ENCODE measurements at places on chromosomes 7 and 10.

- no peaks in the 10 kb centered on the region for H3K4me1 ChIP-seq
- H3K36me3 ChIP-seq: no peaks in the 10 kb centered on the region
- no peak overlapping the region for H3K4me3 ChIP-seq
- no peak for DNase-seq
- H3K27ac ChIP-seq: no peak overlapping the region
- H3K27me3 ChIP-seq: no peaks in the 10 kb centered on the region
These were observed 33.1 kb upstream of the EGFR start for GRCh38 chr7:54985426-54986330.

DNA sequence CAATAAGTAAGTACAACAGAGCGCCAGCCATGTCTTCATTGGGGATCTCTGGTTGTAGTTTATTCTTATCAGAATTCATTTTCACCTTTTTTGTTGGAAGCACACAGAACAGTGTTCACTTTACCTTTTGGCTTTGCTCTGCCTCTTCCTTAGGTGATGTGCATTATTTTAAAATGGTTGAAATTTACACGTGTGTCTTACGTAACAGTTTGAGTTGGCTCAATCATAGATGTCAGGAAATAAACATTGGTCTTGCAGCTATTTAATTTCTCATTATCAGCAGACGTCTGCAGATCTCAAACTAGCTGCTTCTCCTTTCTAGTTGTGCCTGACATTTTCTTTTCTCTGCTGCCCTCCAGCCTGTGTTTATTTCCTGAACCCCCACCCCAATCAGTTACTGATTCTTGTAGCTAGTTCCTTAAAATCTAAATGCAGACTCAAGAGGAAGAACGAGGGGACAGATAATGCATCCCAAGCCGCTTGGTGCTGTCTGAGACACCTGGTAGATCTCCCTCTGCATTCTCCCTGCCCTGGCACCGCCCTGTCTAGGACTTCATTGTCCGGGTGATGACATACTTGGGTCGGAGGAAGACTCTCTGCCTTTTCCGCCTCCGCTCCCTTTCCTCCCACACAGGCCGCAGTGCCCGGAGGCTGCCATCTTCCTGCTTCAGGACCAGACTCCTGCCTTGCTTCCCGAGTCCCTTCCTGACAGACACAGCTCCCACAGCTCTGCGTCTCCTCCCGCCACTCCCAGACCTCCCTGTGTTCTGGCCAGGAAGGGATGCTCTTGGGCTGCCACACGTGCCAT is 108.2 kb downstream of the ANKRD61 start:
- H3K4me3 ChIP-seq: no peak overlapping the region
- H3K27ac ChIP-seq: no peak overlapping the region
- no peaks in the 10 kb centered on the region for H3K4me1 ChIP-seq
- no peaks in the 10 kb centered on the region for H3K27me3 ChIP-seq
- peaks cover 6% of the 10 kb centered on the region for H3K36me3 ChIP-seq

DNA sequence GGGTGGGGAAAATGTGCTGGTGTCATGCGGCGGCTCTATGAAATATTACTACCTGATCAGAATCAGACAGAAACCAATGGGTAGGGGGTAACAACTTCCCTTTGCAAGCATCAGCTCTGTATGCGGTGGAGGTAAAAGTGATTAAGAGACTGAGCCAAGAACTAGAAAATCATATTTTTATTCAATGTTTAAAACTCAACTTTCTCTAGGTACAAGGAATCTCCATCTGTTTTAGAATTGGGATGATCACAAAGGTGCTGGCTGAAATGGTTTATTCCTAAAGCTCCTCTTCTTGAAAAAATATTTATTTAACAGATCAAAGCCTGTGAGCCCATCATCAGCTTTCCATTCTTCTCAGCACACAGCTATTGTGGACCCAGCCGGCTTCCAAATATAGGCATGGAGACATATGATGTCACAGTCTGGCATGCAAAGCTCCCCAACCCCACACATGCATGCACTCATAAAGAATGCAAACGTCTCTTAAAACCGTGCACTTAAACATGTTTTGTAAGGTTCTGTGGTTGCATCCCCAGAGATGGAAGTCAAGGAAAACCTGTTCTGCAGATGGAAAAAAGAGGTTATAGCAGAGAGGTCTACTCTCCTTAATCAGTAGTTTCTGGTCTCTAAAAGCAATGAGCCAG is 126.0 kb downstream of the SKIDA1 start:
- no peak overlapping the region for H3K27ac ChIP-seq
- DNase-seq: no peak
- H3K4me1 ChIP-seq: no peaks in the 10 kb centered on the region
- H3K27me3 ChIP-seq: no peaks in the 10 kb centered on the region

DNA sequence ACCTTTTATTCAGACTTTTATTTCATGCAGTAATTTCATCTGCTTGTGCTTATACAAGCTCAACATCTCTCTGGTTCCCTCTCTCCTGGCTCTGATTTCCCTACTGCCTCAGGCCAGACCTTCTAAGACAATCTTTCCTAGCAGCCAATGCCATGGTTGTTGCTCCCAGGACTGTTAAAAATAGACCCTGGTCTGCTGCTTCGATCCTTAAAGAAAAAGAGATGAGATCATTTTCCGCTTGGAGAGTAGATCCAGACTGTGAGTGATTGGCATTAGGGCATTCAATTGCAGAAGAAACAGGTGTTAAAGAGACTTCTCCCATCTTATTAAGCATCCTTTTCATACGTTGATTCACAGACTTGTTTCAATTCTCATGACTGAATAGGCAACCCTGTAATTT is 68.4 kb upstream of the ITGB1 start:
- no peak for DNase-seq
- peaks cover 18% of the 10 kb centered on the region for H3K4me1 ChIP-seq
- H3K4me3 ChIP-seq: no peak overlapping the region
- H3K27me3 ChIP-seq: no peaks in the 10 kb centered on the region
- no peaks in the 10 kb centered on the region for H3K36me3 ChIP-seq
- H3K27ac ChIP-seq: no peak overlapping the region

DNA sequence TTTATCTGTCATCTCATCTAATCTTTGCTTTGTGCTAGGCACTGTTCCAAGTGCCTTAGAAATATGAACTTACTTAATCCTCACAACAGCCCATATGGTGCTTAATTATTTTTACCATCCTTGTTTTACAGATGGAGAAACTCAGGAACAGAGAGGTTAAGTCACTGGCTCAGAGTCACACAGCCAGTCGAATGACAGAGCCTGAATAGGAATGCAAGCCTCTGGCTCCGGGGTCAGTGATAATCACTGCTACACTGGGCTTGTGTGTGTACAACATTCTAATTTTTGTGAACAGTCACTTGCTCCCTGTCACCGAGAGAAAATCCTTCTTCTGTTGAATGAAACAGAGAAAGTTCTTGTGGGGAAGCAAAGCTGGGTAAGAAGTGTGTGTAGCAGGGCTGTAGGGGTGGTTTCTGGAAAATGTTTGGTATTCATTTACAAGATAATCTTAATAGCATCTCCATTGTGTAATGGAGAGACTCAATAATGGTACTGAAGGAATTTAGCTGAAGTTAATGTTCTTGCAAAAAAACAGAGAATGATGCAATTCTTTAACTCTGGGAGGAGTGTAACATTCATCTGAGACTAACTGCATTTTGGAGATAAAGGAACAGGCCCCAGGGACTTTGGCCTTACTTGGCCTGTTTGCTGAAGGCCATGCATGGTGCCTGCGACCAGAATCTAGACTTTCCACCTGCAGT is 290.6 kb downstream of the FRMD4A start:
- H3K27ac ChIP-seq: no peak overlapping the region
- DNase-seq: no peak
- no peaks in the 10 kb centered on the region for H3K36me3 ChIP-seq
- no peaks in the 10 kb centered on the region for H3K4me1 ChIP-seq
- H3K27me3 ChIP-seq: no peaks in the 10 kb centered on the region

- DNase-seq: no peak
- peaks cover 3% of the 10 kb centered on the region for H3K27me3 ChIP-seq
- no peaks in the 10 kb centered on the region for H3K36me3 ChIP-seq
- no peaks in the 10 kb centered on the region for H3K4me1 ChIP-seq
These were observed 336.2 kb downstream of the WDR11 start for GRCh38 chr10:121187391-121187790.

DNA sequence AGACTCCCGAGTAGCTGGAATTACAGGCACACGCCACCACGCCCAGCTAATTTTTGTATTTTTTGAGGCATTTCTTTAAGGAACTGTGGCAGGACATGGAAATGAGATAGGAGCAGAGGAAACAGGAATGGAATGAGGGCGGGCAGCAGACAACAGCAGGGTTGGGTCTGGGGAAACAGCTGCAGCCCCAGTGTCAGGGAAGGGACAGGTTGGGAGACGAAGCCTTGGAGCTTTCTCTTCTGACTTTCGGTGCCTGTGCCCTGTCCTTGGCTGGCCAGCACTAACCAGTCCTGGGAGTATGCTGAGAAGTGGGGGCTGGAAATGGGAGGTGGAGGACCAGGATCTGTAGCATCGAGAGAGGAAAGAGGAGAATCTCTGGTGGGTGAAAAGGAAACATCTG is 47.4 kb downstream of the ATOH7 start:
- DNase-seq: no peak
- peaks cover 6% of the 10 kb centered on the region for H3K27me3 ChIP-seq
- no peaks in the 10 kb centered on the region for H3K36me3 ChIP-seq
- H3K27ac ChIP-seq: no peak overlapping the region

DNA sequence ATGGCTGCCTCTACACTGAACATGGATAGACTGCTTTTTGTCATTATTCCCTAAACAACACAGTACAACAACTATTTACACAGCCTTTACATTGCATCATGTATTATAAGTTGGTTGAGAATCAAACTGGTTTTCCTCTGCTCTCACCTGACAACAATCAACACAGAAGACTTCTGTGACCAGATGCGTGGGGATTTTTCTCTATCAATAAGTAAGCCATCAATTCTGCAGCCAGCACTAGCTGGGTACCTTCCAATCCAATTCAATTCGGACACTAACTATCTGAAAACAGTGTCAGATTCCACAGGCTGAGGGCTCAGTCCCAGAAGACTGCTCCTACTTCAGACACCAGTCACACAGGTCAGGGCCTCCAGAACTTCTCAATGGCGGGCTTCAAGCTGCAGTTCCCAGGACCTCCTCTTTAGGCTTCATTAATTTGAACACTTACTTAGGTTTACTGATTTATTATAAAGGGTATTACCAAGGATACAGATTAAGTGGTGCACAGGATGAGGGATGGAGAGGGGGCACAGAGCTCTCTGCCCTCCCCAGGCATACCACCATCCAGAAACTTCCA is 36.4 kb upstream of the ASL start:
- H3K36me3 ChIP-seq: no peaks in the 10 kb centered on the region
- no peak overlapping the region for H3K4me3 ChIP-seq
- no peaks in the 10 kb centered on the region for H3K27me3 ChIP-seq
- no peak for DNase-seq
- H3K27ac ChIP-seq: no peak overlapping the region

DNA sequence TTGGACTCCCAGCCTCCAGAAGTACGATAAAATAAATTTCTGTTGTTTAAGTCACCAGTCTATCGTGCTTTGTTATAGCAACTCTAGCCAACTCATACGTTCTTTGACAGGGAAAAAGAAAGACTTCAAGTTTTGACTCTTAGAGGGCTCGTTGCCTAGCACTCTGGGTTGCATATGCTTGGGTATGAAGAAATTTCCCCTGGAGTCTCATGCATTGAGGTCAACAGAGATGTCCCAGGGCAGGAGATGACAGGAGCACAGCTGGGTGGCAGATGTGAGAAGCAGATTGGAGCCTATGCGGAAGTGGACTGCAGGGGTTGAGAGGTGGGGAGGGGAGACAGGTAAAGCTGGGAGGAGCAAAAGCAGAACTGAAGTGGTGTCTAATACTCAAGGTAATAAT is 63.3 kb upstream of the JAZF1 start:
- no peaks in the 10 kb centered on the region for H3K4me1 ChIP-seq
- H3K4me3 ChIP-seq: no peak overlapping the region
- DNase-seq: no peak
- no peaks in the 10 kb centered on the region for H3K36me3 ChIP-seq

GRCh38 chr7:117951691-117952280 is 78.5 kb upstream of the CTTNBP2 start:
- no peak overlapping the region for H3K4me3 ChIP-seq
- no peak overlapping the region for H3K27ac ChIP-seq
- no peak for DNase-seq
- no peaks in the 10 kb centered on the region for H3K27me3 ChIP-seq
- H3K4me1 ChIP-seq: no peaks in the 10 kb centered on the region

- no peaks in the 10 kb centered on the region for H3K27me3 ChIP-seq
- no peak overlapping the region for H3K4me3 ChIP-seq
- H3K4me1 ChIP-seq: no peaks in the 10 kb centered on the region
- DNase-seq: no peak
These were observed 54.7 kb downstream of the RASGEF1A start for GRCh38 chr10:43212043-43212721.

DNA sequence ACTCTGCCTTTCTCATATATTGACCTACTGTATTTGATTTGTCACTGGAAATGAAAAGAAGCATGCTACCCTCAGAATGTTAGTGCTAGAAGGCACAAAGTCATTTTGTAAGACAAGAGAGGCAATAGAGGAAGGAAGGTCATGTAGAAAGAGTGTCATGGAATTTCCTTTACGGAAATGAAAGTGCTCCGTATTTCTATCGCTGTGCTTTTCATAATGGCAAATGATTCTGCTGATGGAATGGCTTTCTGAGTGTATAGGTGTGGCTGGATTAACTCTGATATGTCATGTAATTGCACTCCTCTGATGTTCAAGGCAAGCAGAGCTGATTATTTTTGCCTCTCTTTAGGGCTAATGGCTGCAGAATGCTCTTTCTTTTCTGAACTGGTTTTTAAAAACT is 15.5 kb upstream of the STEAP4 start:
- H3K27ac ChIP-seq: no peak overlapping the region
- H3K27me3 ChIP-seq: no peaks in the 10 kb centered on the region
- H3K36me3 ChIP-seq: no peaks in the 10 kb centered on the region
- DNase-seq: no peak
- no peaks in the 10 kb centered on the region for H3K4me1 ChIP-seq

DNA sequence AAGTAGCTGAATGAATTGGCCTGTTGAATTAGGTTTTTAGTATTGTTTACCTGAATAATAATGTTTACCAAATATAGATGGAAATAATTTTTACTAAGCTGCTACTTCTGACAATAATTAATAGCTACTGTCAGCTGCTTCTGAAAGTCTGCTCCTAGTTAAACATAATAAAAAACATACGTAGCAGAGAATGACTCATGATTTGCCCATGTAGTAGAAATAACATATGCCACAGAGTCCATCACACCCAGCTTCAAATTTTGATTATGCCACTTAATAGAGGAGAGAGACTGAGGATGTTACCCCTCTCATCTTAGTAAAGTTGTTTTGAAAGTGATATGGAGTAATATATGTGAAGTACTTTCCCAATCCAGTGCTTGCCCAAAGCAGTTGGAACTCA is 57.6 kb upstream of the MDFIC start:
- no peak overlapping the region for H3K27ac ChIP-seq
- H3K4me1 ChIP-seq: no peaks in the 10 kb centered on the region
- no peak overlapping the region for H3K4me3 ChIP-seq
- H3K36me3 ChIP-seq: no peaks in the 10 kb centered on the region

- H3K4me1 ChIP-seq: peaks cover 12% of the 10 kb centered on the region
- H3K27me3 ChIP-seq: no peaks in the 10 kb centered on the region
- no peak overlapping the region for H3K27ac ChIP-seq
- peaks cover 14% of the 10 kb centered on the region for H3K36me3 ChIP-seq
These were observed 71.2 kb downstream of the SHH start for GRCh38 chr7:155741082-155741481.

Measured in naive thymus-derived CD4-positive, alpha-beta T cell (primary cell).